CD4-positive, alpha-beta T cell treated with Interleukin-21 for 1 hour (primary cell): ENCODE measurements at places on chromosomes 12 and 14.

- no peak for DNase-seq
Measured at GRCh38 chr12:130754234-130754901, 38.3 kb upstream of the RIMBP2 start.

DNA sequence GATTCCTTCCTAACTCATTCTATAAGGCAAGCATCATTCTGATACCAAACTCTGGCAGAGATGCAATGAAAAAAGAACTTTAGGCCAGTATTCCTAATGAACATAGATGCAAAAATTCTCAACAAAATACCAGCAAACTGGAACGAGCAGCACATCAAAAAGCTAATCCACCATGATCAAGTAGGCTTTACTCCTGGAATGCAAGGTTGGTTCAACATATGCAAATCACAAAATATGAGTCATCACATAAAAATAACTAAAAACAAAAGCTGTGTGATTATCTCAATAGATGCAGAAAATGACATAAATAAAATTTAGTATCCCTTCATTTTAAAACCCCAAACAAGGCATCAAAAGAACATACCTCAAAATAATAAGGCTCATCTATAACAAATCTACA is 98.9 kb downstream of the ACSS3 start:
- DNase-seq, result no peak

DNA sequence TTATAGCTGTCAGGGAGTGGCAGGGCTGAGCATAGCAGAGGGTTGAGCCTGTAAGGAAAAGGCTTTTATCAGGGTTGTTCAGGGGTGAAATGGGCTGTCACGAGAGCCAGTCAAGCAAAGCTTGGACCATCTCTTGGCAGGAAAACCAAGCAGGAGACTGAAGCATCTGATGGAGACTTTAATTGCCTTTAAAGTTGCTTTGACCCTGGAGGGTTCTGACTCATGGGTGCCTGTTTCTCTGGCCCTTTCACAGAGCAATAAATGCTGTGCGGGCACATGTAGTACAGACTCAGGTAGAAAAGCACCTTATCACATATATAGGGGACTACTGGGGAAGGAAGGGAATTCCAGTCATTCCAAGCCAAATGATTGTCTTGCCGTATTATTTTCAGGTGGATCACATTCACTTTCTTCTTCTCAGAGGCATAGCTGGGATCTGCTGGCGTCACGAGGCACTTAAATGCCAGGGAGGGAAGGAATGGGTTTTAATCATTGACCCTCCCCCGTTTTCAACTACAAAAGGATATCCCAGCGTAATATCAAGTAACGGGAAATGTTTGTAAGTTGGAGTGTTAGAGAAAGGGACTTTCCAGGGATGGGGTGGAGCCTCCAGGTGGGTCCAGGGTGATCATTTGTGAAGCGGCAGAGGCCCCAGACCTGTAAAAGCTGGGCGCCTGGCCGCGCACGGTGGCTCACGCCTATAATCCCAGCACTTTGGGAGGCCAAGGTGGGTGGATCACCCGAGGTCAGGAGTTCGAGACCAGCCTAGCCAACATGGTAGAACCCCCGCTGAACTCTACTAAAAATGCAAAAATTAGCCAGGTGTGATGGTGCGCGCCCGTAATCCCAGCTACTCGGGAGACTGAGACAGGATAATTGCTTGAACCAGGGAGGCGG is 34.9 kb downstream of the PLEKHD1 start:
- DNase-seq, result no peak

GRCh38 chr14:79369359-79370332 is 841.7 kb downstream of the DIO2 start:
- DNase-seq, result no peak

DNA sequence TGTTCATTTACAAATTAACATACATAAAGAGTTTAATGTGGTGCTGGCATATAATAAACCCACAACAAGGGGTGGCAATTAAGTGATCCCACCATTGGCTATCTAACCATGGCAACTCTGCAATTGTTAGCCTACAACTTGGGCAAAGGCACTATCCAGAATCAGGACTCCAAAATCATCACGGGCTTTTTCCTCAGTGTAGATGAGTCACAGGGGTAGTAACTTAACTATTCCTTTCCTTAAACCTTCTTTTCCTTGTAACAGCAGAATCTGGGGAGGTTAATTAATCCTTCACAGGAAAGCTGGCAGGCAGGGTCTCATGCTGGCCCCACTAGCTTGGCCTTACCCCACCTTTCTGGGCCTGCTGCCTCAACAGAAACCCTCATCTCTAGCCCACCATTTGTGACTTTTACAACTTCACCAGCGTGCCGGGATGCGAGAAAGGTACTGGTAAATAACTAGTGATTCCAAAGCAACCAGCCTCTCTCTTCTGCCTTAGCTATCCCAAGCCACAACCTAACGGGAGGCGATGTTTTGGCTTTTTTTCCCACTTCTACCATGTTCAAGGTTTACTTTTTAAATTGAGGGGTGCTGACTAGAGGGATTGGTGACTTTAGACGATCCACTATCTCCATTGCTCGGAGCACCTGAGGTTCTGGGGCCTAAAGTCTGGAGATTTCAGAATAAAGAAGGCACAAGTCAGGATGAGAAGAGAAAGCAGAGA is 744 bp downstream of the ATP5MC2 start:
- DNase-seq, result no peak

DNA sequence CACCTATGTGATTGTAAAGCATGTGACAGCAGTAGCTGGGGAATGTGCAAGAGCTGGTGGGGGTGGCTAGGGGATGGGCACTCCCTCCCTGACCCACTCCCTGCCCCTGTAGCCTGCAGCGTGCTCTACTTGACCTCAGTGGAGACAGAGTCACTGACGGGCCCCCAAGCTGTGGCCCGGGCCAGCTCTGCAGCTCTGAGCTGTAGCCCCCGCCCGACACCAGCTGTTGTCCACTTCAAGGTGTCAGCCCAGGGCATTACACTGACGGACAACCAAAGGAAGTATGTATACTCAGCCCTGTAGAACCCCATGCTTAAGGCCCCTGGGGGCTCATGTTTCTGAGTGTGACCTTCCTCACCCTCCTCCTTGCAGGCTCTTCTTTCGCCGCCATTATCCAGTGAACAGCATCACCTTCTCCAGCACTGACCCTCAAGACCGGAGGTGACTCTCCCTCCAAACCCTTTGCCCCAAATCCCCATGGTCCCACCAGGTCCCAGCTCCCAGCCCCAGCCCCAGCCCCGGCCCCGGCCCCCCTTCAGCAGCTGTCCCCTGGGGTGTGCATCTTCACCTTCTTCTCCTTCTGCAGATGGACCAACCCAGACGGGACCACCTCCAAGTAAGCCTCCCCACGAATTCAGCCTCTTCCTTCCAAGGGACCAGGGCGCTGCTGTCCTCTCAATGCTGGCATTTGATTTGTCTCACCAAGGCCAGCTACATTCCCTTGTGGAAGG is 13.3 kb downstream of the TNS2 start:
- no peak for DNase-seq

GRCh38 chr14:80636071-80636470 is 305.5 kb downstream of the CEP128 start:
- no peak for DNase-seq

DNA sequence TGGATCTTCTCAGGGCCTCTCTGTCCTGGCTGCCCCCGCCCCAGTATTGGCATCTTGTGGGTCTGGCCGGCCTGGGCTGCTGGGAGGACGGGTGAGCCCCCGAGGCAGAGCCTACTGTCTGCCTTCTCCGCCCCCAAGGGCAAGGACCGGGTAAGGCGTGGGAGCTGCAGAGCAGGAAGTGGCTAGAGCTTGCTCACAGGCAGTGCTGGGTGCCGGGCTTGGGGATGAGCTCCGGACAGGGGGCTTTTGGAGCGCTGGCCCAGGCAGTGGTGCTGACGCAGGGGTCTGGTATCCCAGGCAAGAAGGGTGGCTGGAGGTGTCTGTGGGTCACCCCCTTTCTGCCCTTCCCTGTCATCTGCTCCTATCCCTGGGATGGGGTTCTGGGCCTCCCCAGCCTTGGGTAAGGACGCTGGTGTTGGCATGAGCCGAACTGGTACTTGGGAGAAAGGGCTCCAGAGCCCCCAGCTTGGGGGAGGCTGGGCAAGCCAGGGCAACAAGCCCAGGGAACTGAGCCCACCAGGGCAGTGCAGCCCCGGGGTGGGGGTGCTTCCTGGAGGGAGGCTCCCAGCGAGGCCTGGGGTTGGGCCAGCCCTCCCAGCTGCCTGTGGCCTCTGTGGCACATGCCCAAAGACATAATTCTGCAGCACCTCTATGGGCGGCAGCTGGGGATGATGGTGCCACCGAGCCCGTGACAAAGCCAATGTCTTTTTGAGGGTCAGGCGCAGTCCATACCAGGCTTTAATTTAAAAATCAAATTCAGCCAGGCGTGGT is 126.3 kb downstream of the KIF26A start:
- no peak for DNase-seq

DNA sequence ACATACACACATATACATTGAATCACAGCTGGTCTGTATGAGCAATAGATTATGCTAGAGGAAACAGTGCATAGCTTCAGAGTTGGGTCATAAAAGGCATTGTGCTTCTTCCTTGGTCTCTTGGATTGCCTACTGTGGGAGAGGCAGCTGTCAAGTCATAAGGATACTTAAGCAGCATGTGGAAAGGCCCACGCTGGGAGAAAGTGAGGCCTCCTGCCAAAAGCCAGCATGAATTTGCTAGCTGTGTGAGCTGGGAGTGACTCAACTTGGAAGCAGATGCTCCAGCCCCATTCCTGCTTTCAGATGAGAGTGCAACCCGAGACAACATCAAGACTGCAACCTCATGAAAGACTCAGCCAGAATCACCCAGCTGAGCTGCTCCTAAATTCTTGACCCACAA is 311.9 kb upstream of the TBX3 start:
- no peak for DNase-seq

DNA sequence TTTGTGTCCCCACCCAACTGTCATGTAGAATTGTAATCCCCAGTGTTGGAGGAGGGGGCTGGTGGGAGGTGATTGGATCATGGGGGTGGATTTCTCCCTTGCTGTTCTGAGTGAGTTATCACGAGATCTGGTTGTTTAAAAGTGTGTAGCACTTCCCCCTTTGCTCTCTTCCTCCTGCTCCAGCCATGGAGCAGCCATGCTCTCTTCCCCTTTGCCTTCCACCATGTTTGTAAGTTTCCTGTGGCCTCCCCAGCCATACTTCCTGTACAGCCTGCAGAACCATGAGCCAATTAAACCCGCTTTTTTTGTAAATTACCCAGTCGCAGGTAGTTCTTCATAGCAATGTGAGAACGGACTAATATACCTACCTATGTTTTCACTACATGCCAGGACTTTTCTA is 2.6 kb upstream of the POC1B start:
- DNase-seq, result no peak

DNA sequence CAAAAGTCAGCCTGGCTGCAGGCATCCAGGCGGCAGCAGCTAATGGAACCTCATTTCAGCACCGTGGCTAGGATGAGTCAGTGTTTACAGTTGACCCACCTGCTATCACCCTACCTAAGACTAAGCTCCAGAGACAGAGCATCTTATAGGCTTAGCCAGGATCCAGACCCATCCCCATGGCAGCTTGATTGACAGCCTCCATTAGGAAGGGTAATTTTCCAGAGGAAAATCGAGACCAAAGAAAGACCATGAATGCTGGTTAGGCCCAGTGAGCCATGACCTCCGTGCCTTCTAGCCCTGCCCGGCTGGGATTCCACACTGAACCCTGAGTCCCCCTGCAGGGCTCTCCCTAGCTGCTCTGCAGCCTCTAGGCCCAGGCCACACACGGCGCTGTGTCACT is 38.7 kb downstream of the TUNAR start:
- DNase-seq, result no peak

GRCh38 chr14:92460916-92461579 is 52.5 kb upstream of the RIN3 start:
- peak; percentile 46 for DNase-seq

- peak; percentile 57 for DNase-seq
Measured at GRCh38 chr14:33950320-33951182, at the start of gene EGLN3. Gene EGLN3, minus strand, starts transcription at chr14:33951074. Its CDS starts 322 bp downstream, at chr14:33950752.

GRCh38 chr14:54623279-54624004 is 56.5 kb downstream of the SAMD4A start:
- no peak for DNase-seq

DNA sequence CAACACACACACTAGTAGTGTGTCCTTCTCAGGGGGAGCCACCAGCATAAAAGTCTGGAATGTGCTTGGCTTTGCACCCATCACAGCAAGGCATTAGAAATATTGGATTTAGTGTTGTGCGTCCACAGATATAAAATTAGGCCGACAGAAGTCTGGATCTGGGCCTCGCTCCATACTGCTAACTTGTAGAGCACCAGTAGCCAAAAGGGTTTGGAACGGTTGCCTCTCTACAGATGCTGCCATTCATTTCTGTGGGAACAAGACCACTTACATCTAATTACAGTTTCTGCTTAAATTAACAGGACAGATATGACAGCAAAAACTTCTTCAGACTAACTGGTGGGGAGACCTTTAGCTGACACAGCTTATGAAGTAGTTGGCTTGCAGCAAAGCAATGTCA is 94.2 kb downstream of the EXOC5 start:
- no peak for DNase-seq

DNA sequence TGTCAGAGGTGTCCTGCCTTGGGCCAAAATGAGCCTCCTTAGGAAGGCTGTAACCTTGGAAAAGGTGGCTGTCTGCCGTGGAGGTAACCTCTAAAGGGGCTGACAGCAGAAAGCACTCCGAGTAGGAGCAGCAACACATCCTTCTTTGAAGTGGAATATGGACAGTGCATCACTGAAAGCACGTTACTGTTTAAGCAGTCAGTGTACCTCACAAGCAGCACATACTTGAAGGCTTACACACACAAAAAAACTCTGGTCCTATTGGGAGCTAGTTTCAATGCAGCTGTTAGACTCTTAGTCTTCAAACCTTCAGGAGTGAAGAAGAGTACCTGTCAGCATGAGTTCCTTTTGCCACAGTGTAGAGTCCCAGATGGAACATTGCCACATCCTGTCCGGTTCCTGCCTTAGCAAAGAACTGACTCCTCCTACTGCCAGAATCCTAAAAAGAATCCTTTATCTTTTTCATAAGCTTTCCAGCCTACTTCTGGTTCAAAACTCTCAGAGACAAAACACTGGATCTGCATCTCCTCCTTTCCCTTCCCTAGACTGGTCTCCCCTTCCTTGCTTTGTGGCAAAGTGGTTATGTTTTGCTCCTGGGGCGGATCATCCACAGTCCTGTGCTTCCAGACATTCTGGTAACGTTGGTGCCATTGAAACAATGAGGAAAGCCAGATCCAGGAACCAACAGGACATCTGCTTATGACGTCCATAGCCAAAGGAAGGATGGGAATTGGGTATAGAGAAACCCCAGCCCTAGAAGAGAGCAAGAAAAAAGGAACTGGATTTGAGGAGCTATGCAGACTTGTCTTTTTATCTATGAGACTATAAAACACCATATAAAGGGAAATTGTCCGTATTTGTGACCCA is 8.5 kb upstream of the MDM1 start:
- DNase-seq, result no peak

GRCh38 chr14:75223664-75224154 is 47.3 kb upstream of the TMED10 start:
- DNase-seq, result no peak
